Endothelial cell of umbilical vein (primary cell): ENCODE measurements at places on chromosomes 11 and 22.

DNA sequence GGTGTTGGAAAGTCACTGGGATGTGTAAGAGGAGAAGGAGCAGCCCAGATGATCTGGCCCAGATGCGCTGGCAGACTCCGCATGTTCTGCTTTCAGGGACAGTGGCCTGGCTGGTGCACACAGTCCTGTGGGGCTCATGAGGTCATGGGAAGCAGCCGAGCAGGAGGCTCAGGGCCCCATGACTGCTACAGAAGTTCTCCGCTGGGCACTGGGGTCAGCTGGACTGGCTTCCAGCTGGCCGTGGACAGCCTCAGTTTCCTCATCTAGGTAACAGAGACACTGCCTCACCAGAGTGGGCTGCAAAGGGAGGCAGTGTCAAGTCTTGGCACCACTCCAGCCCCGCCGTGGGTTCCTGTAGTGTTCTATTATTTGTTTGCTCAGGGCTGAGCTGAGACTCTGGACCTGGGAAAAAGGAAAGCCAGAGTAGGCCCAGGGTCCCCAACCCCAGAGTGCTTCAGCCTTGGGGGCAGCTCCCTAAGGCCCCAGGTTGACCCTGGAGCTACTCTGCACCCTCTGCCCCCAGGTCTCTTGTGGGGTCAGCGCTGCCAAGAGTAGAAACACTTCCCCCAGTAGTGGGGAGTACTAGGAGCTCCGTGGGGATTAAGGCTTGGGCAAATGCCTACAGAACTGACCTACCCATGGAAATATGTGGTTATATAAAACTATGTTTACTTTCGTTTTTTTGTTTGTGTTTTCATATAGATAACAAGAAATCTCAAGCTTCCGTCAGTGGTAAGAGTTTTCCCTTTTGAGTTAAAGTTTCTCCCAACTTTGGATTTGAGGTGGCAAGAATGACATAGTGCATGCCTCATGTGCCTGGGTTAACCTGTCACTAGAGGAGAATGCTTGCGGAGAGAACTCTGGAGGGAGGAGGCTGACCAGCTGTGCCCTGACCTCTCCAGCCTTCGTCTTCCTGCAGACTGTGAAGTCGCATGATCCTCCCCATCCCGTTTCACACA is 45.3 kb downstream of the MED15 start:
- H3K27ac ChIP-seq: peak overlapping the region; percentile 80
- H3K4me1 ChIP-seq: peaks cover 64% of the 10 kb centered on the region
- no peaks in the 10 kb centered on the region for H3K27me3 ChIP-seq
- peaks cover 14% of the 10 kb centered on the region for H3K36me3 ChIP-seq

- no peak for DNase-seq
- H3K27me3 ChIP-seq: no peaks in the 10 kb centered on the region
- H3K4me1 ChIP-seq: no peaks in the 10 kb centered on the region
- no peaks in the 10 kb centered on the region for H3K36me3 ChIP-seq
- no peak overlapping the region for H3K27ac ChIP-seq
- H3K4me3 ChIP-seq: no peak overlapping the region
Measured at GRCh38 chr11:119780222-119780953, 51.4 kb upstream of the NECTIN1 start.

DNA sequence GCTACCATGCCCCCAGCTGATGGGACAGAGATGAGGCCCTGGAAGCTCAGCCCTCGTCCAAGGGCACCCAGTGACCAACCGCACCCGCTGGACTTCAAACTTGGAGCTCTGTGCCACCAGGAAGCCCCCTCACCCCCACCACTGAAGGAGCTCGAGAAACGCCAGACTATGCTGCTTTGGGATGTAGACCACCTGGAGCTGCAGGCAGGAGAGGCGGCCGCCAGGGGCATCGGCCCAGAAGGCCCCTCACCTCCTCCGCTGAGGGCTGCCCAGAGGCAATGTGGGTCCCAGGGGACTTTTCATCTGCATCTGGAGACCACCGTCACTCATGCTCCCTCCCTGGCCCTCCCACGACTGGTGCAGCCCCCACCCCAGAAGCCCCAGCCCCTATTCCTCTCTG is 28.3 kb downstream of the CDKN1C start:
- no peaks in the 10 kb centered on the region for H3K36me3 ChIP-seq
- no peak overlapping the region for H3K4me3 ChIP-seq
- no peak overlapping the region for H3K27ac ChIP-seq
- peaks cover 15% of the 10 kb centered on the region for H3K27me3 ChIP-seq
- DNase-seq: no peak

- peak; percentile 88 for DNase-seq
- H3K36me3 ChIP-seq: no peaks in the 10 kb centered on the region
- peak overlapping the region; percentile 53 for H3K4me3 ChIP-seq
- peaks cover 57% of the 10 kb centered on the region for H3K4me1 ChIP-seq
- peak overlapping the region; percentile 44 for H3K27ac ChIP-seq
- no peaks in the 10 kb centered on the region for H3K27me3 ChIP-seq
Measured at GRCh38 chr11:62545437-62546243, 966 bp downstream of the AHNAK start.

- H3K27ac ChIP-seq: no peak overlapping the region
- no peak overlapping the region for H3K4me3 ChIP-seq
- no peak for DNase-seq
- no peaks in the 10 kb centered on the region for H3K36me3 ChIP-seq
- H3K27me3 ChIP-seq: no peaks in the 10 kb centered on the region
- peaks cover 40% of the 10 kb centered on the region for H3K4me1 ChIP-seq
Measured at GRCh38 chr11:118267486-118267885, 3.4 kb upstream of the MPZL2 start.

GRCh38 chr11:96706761-96707160 is 316.9 kb downstream of the JRKL start:
- no peak overlapping the region for H3K27ac ChIP-seq
- no peak overlapping the region for H3K4me3 ChIP-seq
- no peaks in the 10 kb centered on the region for H3K27me3 ChIP-seq
- no peaks in the 10 kb centered on the region for H3K4me1 ChIP-seq
- no peak for DNase-seq
- H3K36me3 ChIP-seq: no peaks in the 10 kb centered on the region

GRCh38 chr11:3855808-3856491 is 486 bp downstream of the STIM1 start:
- peaks cover 15% of the 10 kb centered on the region for H3K4me1 ChIP-seq
- peak overlapping the region; percentile 88 for H3K4me3 ChIP-seq
- H3K36me3 ChIP-seq: no peaks in the 10 kb centered on the region
- DNase-seq: peak; percentile 46
- H3K27me3 ChIP-seq: no peaks in the 10 kb centered on the region

- H3K27me3 ChIP-seq: peaks cover 2% of the 10 kb centered on the region
- peaks cover 8% of the 10 kb centered on the region for H3K4me1 ChIP-seq
- H3K36me3 ChIP-seq: no peaks in the 10 kb centered on the region
- no peak overlapping the region for H3K4me3 ChIP-seq
- no peak overlapping the region for H3K27ac ChIP-seq
- DNase-seq: no peak
Measured at GRCh38 chr11:121967131-121967704, 148.8 kb downstream of the BLID start.

DNA sequence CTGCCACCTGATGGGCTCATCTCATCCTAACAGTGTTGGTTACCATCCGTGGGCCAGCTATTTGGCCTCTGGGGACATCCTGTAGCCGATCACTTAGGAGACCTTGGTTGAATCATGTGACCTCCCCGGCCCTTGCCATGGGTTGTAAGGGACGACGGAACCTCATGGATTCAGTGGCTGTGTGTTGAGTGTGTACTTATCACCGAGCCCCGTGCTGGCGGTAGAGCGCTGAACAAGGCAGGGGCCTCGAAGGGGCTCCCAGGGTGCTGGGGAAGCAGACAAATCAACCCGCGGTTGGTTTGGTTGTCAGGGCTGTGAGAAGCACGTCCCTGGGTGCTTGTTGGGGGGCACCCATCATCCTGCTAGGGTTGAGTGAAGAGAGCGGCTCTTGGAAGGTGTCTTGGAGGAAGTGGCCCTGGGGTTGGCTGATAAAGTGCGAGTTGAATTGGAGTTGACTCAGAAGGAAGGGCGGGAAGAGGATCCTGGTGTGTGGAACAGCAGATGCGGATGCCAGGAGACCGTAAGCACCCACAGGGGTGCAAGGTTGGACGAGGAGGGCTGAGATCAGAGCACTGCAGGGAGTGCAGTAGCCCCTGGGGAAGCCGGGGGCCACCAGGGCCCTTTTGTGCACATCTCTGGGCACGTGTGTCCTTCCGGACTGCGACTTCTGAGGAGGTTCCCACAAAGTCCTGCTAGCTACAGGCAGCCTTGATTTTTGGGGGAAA is 53.6 kb downstream of the MPPED1 start:
- no peaks in the 10 kb centered on the region for H3K27me3 ChIP-seq
- H3K4me1 ChIP-seq: no peaks in the 10 kb centered on the region
- DNase-seq: no peak
- no peak overlapping the region for H3K27ac ChIP-seq
- no peak overlapping the region for H3K4me3 ChIP-seq
- no peaks in the 10 kb centered on the region for H3K36me3 ChIP-seq

DNA sequence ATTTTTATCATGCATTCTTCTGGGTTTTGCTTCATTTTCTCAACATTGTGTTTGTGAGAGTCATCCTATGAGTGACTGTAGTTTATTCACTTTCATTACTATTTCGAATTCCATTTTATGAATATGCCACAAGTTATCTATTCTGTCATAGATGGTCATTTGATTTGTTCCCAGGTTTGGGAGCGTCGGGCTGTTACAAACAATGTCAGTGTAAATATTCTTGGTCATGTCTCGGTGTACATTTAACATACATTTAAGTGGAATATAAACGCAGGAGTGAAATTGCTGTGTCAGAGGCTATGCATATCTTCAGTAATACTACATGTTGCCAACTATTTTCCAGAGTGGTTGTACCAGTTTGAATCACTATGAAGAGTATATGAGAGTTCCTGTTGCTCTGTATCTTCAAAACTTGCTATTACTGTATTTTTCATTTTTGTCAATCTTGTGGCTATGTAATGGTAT is 2.4 kb downstream of the TRIM44 start:
- no peaks in the 10 kb centered on the region for H3K36me3 ChIP-seq
- peaks cover 29% of the 10 kb centered on the region for H3K4me1 ChIP-seq
- DNase-seq: no peak
- no peaks in the 10 kb centered on the region for H3K27me3 ChIP-seq
- peak overlapping the region; percentile 18 for H3K4me3 ChIP-seq

DNA sequence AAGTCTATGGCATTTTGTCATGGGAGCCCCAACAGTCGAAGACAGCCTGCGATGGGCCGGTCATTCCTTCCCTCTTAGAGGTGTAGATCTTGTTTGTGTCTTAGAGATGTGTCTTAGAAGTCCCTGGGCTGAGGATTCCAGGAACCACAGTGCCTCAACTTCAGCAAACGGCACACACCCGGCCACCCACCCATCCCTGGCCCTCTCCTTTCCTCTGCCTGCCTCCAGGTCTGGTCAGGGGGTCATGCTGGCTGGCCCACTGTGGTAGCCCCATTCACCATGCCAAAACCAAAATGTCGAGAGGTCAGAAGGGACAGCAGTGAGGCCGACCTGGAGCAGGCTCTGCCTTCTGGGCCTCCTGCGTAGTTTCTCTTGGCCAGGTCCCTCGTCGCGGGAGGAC is 857.9 kb downstream of the TBC1D22A start:
- no peaks in the 10 kb centered on the region for H3K36me3 ChIP-seq
- H3K4me1 ChIP-seq: no peaks in the 10 kb centered on the region
- H3K27me3 ChIP-seq: no peaks in the 10 kb centered on the region
- no peak overlapping the region for H3K27ac ChIP-seq

- peak overlapping the region; percentile 97 for H3K27ac ChIP-seq
- no peaks in the 10 kb centered on the region for H3K36me3 ChIP-seq
- DNase-seq: peak; percentile 100
- H3K27me3 ChIP-seq: no peaks in the 10 kb centered on the region
- no peak overlapping the region for H3K4me3 ChIP-seq
- peaks cover 39% of the 10 kb centered on the region for H3K4me1 ChIP-seq
Measured at GRCh38 chr11:86174101-86175046, 70.2 kb upstream of the EED start.

DNA sequence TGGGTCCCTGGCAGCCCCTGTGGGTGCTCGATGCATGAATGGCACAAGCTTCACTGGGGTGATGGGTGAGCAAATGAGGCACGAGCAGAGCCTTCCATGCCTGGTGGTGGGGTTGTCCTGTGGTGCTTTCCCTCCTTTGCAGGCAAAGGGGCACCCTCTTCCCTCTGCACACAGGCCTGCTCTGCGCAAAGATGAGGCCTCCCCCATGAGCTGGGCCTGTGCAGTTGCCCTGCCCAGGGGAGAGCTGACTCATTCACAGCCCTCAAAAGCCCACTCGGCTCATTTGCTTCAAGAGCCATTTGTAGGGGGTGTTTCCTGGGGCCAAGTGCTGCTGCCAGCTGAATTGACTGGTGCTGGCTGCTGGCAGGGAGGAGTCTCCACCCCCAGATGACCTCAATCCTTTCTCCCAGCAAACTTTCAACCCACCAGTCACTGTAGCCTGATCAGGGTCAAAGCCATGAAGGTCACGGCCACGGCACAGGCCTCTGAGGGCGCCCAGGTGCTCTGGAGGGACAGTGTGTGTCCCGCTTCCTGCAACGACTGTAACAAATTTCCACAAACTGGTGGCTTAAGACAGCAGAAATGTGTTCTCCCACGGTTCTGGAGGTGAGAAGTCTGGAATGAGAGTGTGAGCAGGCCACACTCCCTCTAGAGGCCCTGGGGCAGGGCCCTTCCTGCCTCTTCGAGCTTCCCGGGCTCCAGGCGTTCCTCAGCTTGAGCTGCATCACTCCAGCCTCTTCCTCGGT is 48.8 kb upstream of the ANO1 start:
- no peaks in the 10 kb centered on the region for H3K36me3 ChIP-seq
- H3K27ac ChIP-seq: no peak overlapping the region
- H3K4me1 ChIP-seq: no peaks in the 10 kb centered on the region
- H3K27me3 ChIP-seq: no peaks in the 10 kb centered on the region

DNA sequence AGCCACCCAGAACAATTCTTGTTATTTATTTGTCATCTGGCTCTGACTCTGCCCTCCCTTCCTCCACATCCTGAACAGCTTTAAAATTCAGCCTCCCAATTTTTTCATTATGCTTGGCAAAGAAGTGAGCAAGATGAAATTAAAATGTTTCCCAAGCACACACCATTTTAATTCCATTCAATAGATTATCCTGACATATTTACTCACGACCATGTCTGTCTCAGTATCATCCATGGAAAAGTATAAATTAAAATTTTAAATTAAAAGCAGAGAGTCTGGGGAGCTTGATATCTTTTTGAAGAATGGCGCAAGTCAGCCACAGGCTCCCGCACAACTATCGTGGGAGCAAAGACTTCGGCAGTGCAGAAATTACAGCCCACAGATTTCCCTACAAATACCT is 862.4 kb downstream of the OPCML start:
- H3K4me1 ChIP-seq: no peaks in the 10 kb centered on the region
- no peaks in the 10 kb centered on the region for H3K27me3 ChIP-seq
- H3K36me3 ChIP-seq: no peaks in the 10 kb centered on the region
- H3K27ac ChIP-seq: no peak overlapping the region
- no peak overlapping the region for H3K4me3 ChIP-seq

- H3K36me3 ChIP-seq: no peaks in the 10 kb centered on the region
- no peaks in the 10 kb centered on the region for H3K27me3 ChIP-seq
- no peak overlapping the region for H3K4me3 ChIP-seq
- no peaks in the 10 kb centered on the region for H3K4me1 ChIP-seq
Measured at GRCh38 chr11:70252844-70253243, 17.6 kb upstream of the PPFIA1 start.

- no peak for DNase-seq
- no peaks in the 10 kb centered on the region for H3K4me1 ChIP-seq
- H3K27me3 ChIP-seq: no peaks in the 10 kb centered on the region
- H3K36me3 ChIP-seq: peaks cover 20% of the 10 kb centered on the region
- no peak overlapping the region for H3K4me3 ChIP-seq
Measured at GRCh38 chr11:3825473-3826154, 15.1 kb downstream of the RHOG start.
